ENCODE measurements at places on chromosomes 4 and X. TPM values are rescaled to one million over a fixed set of nuclear protein-coding genes. Genes with fewer than 3 reads are reported as not detected.
A peak's percentile ranks its signal among the peaks of the same experiment; 100 is the strongest.

GRCh38 chr4:20126906-20127305, 124.8 kb upstream of the SLIT2 start:
- DNase-seq = no peak

The F8 gene
- polyA plus RNA-seq = 3.9 TPM

GRCh38 chr4:69811166-69811565, 48.8 kb downstream of the SULT1E1 start:
- no peak for DNase-seq

The TAF7L gene
- polyA plus RNA-seq = 0.16 TPM

- DNase-seq = peak; percentile 41
Measured at GRCh38 chr4:3773552-3774001, 7.4 kb downstream of the ADRA2C start.

The AADAT gene
- 11.4 TPM for polyA plus RNA-seq

All from muscle of leg (tissue), 16 donors.